NCI-H187 treated with DMSO at 0.1 percent for 48 hours (cell line): ENCODE measurements at places on chromosomes 1 and 21.

- no peak for DNase-seq
Measured at GRCh38 chr1:212035835-212036605, 472 bp downstream of the DTL start.

DNA sequence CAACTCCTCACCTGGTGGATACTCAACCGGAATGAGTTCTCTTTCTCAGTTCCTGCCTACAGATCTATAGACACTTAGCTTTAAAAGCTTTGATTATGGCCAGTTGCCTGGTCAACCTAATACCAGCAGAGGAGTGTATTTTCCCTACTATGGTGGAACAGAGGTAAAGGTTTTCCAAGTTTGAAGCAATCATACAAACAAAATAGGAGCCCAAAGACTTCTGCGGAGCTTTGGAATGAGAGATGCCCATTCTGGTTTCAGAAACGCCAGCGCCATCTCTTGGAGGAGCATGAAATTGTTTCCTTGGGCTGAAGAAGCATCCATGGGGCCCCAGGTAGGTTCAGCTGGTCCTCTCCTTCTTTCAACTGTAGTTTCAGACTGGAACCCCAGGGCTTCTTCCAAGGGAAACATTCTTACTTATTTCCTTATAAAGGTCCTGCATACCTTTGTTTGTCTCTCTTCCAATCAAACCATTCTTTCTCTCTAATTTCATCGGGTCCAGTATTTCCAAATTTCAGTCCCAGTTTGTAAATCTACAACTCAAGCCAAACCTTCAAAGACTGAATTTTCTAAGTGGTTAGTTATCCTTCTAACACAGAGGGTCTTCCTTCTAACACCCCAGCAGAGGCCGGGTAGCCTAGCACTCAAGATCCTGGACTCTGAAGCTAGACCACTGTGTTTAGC, 95.9 kb downstream of the KCNJ15 start:
- DNase-seq: no peak

DNA sequence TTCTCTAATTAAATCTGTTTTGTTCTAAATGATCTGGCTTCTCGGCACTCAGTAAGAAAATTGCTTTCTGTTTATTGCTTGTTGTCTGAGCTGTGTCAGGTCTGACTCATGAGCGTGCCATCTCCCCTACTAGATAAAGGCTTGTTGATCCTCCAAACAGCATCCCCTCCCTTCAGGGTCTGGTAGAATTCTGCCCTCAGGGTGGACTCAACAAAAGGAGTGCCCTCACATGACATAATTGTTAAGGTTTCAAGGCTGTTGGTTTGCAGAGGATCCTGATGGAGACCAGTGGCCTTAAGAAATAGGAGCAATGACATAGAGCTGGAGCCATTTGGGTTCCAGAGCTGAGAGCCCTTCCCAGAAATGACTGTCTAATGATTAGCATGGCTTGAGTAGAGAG, 36.0 kb upstream of the ATP2B4 start:
- no peak for DNase-seq

- no peak for DNase-seq
Measured at GRCh38 chr1:11527541-11528452, 48.8 kb downstream of the DISP3 start.

DNA sequence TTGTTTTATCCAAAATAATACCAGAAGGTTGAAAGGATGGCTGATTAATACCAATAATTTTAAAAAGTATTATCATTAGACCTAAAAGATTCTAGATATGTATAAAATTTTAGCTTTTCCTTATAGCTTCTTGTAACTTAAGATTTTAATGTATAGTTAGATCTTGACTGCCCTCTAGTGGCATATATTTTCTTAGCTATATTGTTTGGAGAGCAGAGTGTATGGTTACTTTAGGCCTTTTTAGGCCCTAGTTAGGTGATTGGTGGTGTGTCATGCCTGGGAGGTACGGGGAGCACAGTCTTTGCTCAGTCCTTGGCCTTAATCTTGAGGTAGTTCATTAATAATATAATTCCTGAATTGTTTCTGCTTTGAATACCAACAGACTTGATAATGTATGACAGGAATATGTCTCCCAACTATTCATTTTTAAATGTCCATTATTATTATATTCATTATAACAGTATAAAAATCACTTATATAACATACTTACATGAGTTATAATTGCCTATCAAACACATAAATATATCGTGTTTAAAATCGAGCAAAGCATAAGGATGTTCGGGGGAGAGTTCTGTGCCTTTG, 328.4 kb downstream of the ZP4 start:
- no peak for DNase-seq

- DNase-seq: no peak
Measured at GRCh38 chr1:184504040-184504954, 117.5 kb downstream of the C1orf21 start.

GRCh38 chr1:111212634-111213335, 12.3 kb upstream of the DENND2D start:
- no peak for DNase-seq

DNA sequence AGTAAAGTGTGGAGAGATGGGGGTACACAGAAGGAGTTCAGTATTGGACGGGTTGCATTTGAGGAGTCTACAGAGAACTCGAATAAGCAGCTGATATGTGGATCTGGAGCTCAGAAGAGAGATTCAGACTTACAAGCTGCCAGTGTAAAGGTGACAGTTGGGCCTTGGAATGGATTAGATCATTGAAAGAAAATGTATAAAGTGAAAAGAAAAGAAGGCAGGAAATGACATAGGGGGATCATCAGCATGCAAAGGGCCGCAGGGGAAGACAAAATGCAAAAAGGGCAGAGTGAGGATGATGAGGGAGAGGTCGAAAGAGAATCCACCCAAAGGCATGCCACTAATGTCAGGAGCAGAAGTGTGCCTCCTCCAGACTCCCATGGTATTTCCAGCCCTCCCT, 273.3 kb downstream of the TNR start:
- no peak for DNase-seq
